ENCODE measurements at places on chromosomes 4 and X.

- no peak for DNase-seq
Observed at GRCh38 chrX:46666831-46667230, 92.1 kb downstream of the SLC9A7 start.

- no peak for DNase-seq
Observed at GRCh38 chrX:37847733-37848197, 394 bp upstream of the DYNLT3 start.

GRCh38 chrX:13721371-13721770 is 13.0 kb downstream of the TRAPPC2 start:
- no peak for DNase-seq

DNA sequence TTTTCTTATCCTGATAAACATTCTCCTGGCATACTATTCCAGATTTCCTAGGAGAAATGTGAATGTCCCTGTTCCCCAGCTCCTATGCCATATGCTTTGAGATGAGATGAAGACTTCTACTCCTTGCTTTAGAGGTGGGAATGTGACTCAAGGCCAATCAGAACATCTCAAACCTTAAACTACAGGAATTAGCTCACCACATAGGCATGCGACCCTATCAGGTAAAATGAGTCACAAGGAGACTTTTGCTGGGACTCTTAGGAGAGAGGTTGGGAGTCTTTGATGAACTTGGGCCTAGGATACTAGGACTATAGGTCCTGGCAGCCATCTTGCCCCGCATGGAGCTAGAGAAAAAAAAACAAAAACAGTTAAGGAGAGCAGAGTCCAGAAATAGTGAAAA is 5.8 kb upstream of the USO1 start:
- DNase-seq, result no peak

DNA sequence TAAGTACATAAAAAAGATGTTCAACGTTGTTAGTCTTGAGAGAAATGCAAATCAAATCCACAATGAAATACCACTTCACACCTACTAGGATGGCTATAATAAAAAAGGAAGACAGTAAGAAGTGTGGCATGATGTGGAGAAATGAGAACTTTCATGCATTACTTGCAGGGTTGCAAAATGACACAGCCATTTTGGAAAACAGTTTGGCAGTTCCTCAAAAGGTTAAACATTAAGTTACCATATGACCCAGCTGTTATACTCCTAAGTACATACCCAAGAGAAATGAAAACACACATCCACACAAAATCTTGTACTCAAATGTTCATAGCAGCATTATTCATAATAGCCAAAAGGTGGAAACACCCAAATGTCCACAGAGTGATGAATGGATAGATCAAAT is 25.8 kb upstream of the LIMCH1 start:
- no peak for DNase-seq

- peak; percentile 44 for DNase-seq
Observed at GRCh38 chrX:57595381-57595811, 3.6 kb downstream of the ZXDB start.

DNA sequence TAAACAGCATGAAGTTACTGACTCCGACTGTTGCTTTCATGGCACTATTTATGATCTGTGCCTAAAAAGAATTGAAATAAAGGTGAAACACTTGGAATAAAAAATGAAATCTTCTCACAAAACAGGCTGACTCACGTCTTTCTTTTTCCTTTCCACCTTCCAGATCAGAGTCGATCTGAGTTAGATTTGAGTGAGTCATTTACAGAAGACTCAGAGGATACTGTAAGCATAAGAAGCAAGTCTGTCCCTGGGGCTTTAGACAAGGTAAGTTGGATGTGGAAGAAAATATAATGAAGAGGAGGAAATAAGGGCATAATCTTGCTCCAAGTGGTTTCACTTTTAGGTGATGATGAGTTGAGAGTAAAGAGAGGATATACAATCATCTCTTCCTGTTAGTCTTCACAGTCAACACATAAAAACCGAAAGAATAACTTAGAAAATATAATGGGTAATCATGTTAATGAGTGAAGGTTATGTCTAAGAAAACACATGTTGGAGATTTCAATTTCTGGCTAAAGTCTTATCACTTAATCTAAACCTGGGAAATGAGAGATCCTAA is 89.7 kb downstream of the SYTL5 start:
- no peak for DNase-seq

GRCh38 chrX:134374910-134375309 is 85.1 kb upstream of the HPRT1 start:
- no peak for DNase-seq

GRCh38 chrX:153974726-153975286 is 2.3 kb downstream of the TMEM187 start:
- DNase-seq, result no peak

DNA sequence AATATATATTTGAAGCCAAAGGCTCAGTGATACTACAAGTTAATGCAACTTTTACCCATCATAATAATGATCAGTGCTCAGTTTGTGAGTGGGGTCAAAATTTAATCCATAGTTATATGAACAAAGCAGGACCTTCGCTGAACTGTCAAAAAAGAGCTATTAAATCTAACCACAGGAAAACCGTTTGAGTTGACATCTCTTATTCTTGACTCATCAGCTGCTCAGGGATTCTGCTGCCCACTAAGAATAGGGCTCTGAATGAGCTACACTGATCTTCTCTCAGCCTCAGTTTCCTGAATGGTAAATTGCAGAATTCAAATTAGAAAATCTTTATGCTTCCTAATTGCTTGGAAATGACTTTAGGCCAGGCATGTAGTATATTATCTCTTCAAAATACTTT is 44.9 kb upstream of the NAP1L5 start:
- no peak for DNase-seq

DNA sequence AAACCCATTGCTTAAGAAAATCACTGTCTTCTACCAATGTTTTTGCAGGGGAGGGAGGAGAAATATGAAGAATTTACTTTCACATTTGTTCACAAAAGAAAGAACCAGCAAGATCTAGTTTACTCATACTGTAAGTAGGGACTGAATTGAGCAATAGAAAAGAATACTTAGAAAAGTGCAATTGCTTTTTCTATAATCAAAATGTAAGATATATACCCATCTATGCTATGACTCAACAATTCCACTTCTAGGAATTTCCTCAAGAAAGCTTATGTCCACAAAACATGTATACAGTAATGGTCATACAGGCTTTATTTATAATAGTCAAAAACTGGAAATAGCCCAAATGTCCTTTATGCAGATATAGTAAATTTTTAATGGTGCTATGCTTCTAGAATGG is 196.4 kb downstream of the LRBA start:
- no peak for DNase-seq

DNA sequence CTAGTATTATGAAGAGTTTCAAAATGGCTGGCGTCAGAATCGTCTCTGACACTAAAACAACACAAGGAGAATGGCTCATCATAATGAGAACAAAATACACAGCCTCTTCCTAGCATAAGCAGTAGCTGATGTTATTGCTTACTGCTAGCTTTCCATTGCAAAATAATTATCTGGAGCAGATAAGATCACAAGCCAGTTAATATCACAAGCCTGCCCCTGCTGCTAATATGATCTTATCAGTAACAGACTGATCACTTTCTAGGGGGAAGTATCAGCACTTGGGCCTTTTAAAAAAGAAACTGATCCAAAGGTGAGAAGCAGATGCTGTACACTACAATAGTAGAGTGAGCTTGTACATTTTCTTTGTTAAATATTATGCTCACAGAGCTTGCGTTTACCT is 554.8 kb upstream of the PABPC4L start:
- DNase-seq, result no peak

GRCh38 chr4:43754566-43754965 is 694.0 kb downstream of the KCTD8 start:
- no peak for DNase-seq

DNA sequence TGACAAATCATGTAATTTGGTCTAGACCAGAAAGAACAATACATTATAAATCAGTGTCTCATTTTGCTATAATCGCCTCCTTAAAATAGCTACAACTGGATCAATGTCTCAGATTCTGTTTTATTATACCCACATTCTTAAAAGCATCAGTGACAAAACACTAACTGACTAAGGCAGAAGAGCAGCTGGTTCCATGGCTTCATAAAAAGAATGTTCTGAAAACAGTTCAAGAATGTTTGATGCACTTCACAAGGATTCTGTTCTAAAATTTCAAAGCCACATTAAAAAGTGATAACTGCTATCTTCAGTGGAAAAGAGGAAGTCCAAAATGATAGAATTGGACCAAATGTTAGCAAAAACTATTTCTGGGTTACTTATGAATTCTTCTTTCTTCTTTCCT is 69.8 kb downstream of the COL25A1 start:
- DNase-seq, result no peak

GRCh38 chrX:105608745-105609144 is 213.6 kb upstream of the NRK start:
- DNase-seq, result no peak

DNA sequence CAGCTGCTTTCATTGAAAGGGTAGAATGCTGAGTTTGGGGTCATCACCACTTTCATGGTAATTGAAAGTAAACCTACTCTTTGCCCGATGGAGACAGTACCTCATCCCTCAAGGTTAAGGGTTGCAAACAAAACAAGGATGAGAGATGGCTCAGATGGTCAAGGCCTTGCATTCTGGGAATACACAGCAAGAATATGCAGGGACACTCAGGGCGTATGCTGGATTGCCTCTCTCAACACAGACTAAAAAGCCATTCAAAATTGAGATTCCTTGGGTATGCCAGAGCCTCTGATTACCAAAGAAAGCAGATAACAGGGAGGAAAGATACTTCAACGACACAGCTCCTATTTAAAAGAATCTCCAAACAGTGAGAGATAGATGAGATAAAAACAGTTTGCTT is 310.4 kb downstream of the ARAP2 start:
- no peak for DNase-seq

DNA sequence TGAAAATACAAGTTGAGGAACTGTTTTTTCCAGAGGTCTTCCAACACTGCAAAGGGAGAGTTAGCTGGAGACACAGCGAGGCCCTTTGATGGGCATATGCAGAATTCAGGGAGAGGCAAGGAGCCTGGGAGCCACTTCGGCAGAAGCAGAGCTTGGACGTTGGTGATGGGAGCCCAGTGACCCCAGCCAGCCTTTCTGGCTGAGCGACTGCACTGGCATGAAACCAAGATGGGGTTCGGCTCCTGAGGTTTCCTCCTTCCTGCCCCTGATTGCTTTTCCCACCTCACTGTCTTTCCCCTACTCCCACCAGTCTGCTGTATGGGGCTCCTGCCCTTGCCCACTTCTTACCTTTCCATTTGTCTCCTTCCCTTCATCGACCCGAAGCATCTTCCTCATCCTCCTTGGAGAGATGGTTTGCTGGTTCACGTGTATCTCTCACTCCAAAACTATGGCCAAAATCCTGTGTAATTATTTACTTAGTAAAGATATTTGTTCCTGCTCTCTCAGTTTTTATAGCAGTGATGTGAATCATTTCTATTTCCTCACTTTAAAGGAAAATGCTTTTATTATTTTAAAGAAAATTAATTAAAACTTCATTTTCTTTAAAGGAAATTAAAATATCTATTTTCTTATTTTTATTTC is 100.5 kb downstream of the NFKB1 start:
- no peak for DNase-seq

DNA sequence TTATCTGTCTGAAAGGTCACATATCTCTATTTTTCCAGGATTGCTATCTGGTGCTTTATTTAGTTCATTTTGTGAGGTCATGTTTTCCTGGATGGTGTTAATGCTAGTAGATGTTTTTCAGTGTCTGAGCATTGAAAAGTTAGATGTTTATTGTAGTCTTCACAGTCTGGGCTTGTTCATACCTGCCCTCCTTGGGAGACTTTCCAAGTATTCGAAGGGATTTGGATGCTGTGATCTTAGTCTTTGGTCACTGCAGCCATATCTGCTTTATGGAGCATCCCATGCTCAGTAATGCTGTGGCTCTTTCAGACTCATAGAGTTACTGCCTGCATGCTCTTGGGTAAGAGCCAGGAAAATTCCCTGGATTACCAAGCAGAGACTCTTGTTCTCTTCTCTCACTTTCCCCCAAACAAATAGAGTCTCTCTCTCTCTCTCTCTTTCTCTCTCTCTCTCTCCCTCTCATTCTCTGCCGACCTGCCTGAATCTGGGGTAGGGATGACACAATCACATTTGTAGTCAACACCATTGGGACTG is 130.0 kb downstream of the AR start:
- no peak for DNase-seq

GRCh38 chr4:58606303-58606702 is 1496.1 kb upstream of the IGFBP7 start:
- no peak for DNase-seq

DNA sequence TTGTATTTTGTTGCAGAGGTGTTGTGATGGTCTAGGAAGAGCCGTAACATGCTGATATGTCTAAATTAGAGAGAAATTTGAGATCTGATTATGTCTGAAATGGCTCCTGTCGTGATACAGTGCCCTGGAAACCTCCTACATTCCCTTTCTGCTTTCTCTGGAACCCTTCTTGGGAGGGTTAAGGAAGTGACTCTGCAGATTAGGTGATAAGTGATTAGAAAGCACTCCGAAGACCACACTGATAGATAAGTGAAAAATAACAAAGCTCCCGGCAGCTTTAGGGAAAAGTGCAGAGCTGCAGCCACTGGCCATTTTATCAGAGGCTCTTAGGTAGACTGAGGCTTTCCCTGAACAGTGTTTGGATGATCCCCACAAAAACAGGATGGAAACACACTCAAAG is 110.6 kb downstream of the MGST2 start:
- DNase-seq, result no peak

Measured in AG09309 (cell line).